ENCODE measurements at places on chromosomes 5 and 9.

GRCh38 chr5:86879086-86879485, 261.3 kb downstream of the COX7C start:
- DNase-seq: no peak

DNA sequence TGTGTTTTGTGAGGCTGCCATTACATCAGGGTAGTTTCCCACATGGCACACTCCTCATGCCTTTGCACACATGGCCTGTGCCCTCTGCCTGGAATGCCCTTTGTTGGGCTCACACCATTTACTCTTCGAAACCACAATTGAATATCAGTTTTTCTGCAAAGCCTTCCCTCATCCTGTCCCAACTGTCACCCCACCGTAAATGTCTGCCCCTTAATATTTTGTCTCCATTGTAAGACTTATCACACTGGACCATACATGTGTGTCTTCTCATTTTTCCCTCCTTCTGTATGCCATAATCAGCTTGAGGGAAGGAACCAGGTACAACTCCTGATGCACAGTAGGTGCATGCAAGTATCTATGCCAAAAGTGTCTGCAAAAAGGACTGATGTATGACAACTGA, 62.7 kb upstream of the TMEM252 start:
- DNase-seq: no peak

DNA sequence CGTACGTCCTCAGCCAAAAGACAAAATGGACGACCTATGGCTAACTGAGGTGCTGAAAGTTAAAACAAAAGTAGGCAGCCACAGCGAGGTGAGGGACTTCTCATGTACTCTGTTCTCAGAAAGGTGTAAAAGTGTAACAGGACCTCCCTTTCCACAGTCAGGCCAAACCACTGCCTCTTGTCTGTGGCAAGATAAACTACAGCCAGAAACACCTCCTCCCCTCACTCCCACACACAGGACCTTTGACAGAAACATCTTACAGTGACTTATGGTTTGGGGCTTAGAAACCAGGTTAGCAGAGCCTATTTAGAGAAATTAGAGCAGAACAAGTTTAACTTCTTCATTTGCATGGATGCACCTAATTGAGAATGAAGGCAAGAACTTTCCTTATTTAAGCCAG, 499.1 kb upstream of the GRIN3A start:
- DNase-seq: no peak

DNA sequence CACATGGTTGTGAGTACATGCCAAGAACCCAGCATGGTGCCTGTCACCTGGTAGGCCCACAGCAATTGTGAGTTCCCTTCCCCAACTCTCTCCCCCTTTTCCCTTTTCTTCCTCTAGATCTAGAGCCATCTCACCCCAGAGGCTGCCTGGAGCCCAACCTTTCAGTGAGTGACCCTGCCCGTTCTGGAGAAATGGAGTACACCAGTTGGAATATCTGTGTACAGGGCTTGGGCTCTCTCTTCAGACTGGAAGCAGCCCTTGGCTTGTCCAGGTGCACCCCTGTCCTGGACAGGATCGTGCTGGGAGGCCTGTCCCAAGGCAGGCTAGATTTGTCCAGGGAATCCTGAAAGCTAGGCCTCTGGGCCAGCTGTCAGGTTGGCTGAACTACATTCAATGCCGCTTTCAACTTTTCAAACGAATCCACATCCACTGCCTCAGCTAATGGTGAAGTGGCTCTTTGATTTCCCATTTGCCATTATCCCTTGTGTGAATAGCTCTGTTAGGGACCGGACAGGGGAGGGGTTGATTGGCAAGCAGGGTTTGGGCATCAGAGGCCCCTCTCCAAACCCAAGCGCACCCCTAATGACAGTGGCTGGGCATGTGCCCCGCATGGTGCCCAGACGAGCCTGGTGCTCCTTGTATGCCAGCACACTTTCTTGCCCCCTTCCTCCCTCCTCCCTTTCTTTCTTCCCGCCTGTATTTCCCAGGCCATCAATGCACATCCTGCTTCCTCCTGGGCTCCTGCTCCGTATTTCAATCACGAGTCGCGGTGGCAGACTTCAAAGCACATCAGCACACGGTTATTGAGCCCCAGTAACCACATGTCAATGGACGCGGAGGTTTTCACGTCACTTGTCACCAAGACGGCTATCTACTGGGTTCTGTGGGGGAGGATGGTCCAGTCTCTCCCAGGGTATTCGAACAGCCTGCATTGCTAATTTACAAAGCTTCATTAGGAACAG, 211.2 kb downstream of the DAB2IP start:
- no peak for DNase-seq

GRCh38 chr9:37639109-37639762, 11.5 kb upstream of the FRMPD1 start:
- DNase-seq: no peak

GRCh38 chr5:158715592-158715991, 384.1 kb downstream of the EBF1 start:
- no peak for DNase-seq

GRCh38 chr9:114281473-114282103, 41.3 kb upstream of the ORM1 start:
- peak; percentile 54 for DNase-seq

- no peak for DNase-seq
These were observed 345.0 kb downstream of the NNT start for GRCh38 chr5:43947935-43948334.

- DNase-seq: no peak
These were observed 88.0 kb downstream of the TRIO start for GRCh38 chr5:14231156-14231555.

DNA sequence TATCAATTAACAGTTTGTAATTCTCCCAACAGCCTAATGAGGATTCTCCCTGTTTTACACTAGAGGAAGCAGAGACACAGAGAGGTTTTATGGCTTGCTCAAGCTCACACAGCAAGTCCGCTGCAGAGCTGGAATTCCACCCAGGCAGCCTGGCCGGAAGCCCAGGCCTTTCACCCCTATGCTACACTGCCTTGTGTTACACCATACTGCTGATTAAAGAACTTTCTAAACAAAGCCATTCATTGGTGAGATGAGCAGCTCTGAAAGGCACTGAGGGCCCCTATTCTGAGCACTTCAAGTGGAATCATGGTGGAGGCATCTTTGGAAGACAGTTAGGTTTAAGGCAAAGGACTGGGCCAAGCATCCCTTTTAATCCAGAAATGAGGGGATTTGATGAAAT, 14.7 kb upstream of the LARP1 start:
- no peak for DNase-seq

DNA sequence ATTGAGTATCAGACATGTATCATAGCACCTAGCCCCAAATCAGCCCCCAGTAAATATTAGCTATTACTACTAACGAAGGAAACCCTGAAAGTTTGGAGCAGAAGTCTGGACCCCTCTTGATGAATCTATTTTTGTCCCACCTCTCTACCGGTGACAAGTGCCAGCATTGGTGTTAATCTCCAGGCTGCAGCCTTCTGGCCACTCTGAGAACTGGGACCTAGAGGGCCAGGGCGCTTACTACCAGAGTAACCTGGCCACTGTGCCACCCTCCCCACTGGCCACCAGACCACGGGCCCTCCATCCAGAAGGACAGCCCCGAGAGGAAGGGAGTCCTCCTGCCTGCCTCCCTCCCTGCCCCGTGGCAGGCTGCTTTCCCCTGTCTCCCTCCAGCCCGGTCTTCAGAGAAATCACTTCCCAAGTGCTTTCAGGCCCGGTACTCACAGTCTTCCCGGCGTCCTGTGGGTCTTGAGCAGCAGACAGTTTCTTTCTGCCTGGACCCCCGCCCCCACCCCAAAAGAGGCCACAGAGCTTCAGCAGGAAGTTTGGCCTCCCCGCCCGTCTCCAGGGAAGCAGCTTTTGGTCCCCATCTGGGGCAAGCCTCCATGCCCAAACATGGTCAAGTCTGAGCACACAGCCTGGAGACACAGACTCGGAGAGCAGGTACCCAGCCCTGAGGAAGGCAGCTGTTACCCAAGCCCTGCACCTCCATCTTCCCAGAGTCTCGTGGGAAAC, at the start of gene KCNMB1:
TSS of gene KCNMB1 (minus strand) at position 550 of the 732 bp plus-strand sequence. CDS start 3,920 bp downstream, outside the sequence.
- DNase-seq: peak; percentile 31

DNA sequence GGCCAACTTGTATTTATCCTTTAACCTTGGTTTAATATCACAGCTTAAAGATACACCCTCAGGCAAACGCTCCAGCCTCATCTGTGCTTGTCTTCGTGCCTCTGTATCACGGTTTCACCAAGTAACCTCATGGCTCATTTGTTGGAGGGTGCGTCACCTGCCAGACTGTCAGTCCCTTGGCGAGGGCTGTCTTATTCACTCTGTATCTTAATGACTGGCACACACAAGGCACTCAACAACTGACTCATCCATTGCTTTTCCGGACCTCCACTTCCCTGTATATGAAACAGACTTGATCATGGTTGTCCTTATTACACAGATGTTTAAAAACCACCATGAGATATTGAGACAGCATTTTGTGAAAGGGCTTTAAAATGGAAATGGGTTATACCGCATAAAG, 28.0 kb downstream of the LCP2 start:
- DNase-seq: no peak

- DNase-seq: no peak
These were observed 5.7 kb upstream of the AGGF1 start for GRCh38 chr5:77024490-77024889.

- no peak for DNase-seq
These were observed 249.1 kb downstream of the GADD45G start for GRCh38 chr9:89853931-89854330.

DNA sequence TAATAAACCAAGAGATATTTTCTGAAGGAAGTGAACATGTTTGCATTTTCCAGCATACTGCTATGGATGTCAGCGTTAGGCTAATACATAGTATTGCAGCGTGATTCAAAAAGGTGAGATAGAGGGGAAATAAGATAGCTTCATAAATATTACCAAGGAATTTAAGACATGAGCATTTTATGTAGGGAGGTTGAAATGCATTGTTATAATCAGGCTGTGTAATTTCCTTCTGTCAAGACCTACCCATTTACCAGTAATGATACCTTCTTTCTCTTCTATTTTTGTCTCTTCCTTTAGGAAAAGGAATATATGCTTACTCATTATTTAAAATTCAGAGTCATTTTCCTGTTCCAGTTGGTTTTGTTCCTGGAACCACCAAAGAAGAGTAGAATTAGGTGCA, 33.3 kb downstream of the PIK3R1 start:
- no peak for DNase-seq

- no peak for DNase-seq
These were observed 188.5 kb downstream of the DAB2IP start for GRCh38 chr9:121839726-121840500.
